ENCODE measurements at places on chromosomes 1 and 21. TPM values are rescaled to one million over a fixed set of nuclear protein-coding genes. Genes with fewer than 3 reads are reported as not detected.

The IVL gene
- total RNA-seq, result not detected

The NME7 gene
- 12.3 TPM for total RNA-seq

The VPS45 gene
- total RNA-seq, result 63.7 TPM

The TPR gene
- 48.2 TPM for total RNA-seq

The ANGPTL7 gene
- 0.30 TPM for total RNA-seq

The TRIM67 gene
- total RNA-seq, result 0.12 TPM

The KMO gene
- total RNA-seq, result 0.21 TPM

The FPGT gene
- total RNA-seq, result 7.8 TPM

The PTPN14 gene
- 45.9 TPM for total RNA-seq

The IL6R gene
- 26.6 TPM for total RNA-seq

Data from heart left ventricle (tissue), 16 donors.